ENCODE measurements at places on chromosomes 1 and 21.

DNA sequence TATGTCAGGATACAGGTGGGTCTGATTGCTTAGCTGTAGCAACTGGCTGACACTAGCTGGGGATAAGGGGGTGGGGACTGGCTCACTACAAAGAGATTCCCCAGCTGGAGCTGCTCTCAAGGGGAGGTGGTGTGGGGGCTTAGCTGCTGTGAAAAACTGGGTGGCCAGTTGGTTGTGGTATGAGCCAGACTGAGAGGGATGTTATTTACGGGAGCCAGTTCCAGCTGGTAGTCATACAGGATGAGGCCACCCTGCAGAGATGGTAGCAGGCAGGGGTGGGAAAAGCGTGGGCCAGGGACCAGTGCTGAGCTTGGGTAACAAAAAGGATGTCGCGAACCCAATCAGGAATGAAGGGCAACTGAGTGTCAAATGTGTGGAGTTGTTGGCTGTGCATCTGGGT, 204.0 kb upstream of the C21orf91 start:
- no peak for DNase-seq

DNA sequence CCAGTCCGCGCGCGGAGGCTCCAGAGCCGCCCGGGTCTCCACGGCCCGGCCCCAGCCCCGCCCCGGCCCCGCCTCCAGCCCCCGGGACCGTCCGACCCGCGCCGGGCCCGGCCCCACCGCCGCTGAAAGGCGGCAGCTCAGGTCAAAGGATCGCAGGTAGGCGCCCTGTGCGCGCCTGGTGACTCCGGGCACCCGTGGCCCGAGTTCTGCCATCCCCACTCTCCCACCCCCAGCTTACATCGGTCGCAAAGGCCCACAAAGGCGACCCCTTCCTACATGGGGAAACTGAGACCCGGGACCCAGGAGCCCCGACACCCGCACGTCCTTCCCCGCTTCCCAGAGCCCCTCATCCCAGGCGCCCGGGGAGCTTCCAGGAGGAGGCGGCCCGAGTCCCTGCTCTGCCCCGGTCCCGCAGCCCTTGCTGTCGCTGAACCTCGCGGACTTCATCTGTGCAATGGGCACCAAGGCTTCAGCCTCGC, at the start of gene TMEM200B:
Gene TMEM200B (minus strand): TSS at position 17 of the 479 bp plus-strand sequence. CDS start 2,075 bp downstream, outside the sequence.
- no peak for DNase-seq

GRCh38 chr21:28228636-28228995, 764.1 kb downstream of the LTN1 start:
- DNase-seq: no peak

GRCh38 chr21:37748351-37748750, 167.9 kb downstream of the KCNJ6 start:
- DNase-seq: no peak

DNA sequence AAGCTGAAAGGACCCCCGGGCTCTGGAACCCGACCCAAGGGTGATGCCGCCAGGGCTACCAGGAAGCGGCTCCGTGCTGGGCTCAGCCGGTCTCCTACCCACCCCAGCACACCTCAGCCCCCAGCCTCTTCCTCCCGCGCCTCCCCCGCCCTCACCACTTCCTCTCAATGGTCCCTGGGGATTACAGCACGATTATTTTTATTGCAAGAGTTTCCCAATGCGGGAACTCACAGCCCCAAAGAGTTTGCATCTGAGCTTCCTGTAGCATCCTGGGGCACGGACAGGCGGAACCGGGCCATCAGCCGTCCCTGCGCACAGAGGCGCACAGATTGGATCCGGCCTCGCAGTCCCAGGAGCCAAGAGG, 8.7 kb upstream of the SLX9 start:
- DNase-seq: no peak
